ENCODE measurements at places on chromosomes 7 and 10. TPM values are rescaled to one million over a fixed set of nuclear protein-coding genes. Genes with fewer than 3 reads are reported as not detected.

Gene TMEM130
- 7.8 TPM for total RNA-seq

Gene WDR86
- total RNA-seq = 70.5 TPM

GRCh38 chr7:6615723-6616555 lies 529 bp downstream of the ZNF853 start:
- H3K4me3 ChIP-seq = no peak overlapping the region
- peaks cover 5% of the 10 kb centered on the region for H3K36me3 ChIP-seq
- peaks cover 7% of the 10 kb centered on the region for H3K27me3 ChIP-seq

DNA sequence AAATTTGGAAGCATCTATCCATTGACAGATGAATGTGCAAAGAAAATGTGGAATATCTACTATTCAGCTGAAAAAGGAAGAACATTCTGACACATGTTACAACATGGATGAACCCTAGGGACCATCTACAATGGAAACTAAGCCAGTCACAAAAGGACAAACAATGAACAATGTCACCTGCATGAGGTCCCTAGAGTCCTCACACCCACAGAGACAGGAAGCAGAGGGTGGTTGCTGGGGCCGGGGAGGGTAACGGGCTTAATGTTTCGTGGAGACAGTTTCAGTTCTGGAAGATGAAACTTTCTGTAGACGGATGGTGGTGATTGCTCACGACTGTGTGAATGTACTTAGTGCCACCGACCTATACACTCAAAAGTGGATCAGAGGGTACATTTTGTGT lies 282.9 kb downstream of the ADARB2 start:
- no peak overlapping the region for H3K27ac ChIP-seq
- peaks cover 20% of the 10 kb centered on the region for H3K36me3 ChIP-seq
- no peak for DNase-seq
- H3K4me1 ChIP-seq = peaks cover 14% of the 10 kb centered on the region

- DNase-seq = peak; percentile 86
- H3K27me3 ChIP-seq = peaks cover 5% of the 10 kb centered on the region
- no peak overlapping the region for H3K27ac ChIP-seq
Measured at GRCh38 chr10:114876602-114877300, 55.2 kb downstream of the FHIP2A start.

Gene A1CF
- not detected for total RNA-seq

Gene HMX2
- not detected for total RNA-seq

Gene LRRC72
- total RNA-seq = not detected

DNA sequence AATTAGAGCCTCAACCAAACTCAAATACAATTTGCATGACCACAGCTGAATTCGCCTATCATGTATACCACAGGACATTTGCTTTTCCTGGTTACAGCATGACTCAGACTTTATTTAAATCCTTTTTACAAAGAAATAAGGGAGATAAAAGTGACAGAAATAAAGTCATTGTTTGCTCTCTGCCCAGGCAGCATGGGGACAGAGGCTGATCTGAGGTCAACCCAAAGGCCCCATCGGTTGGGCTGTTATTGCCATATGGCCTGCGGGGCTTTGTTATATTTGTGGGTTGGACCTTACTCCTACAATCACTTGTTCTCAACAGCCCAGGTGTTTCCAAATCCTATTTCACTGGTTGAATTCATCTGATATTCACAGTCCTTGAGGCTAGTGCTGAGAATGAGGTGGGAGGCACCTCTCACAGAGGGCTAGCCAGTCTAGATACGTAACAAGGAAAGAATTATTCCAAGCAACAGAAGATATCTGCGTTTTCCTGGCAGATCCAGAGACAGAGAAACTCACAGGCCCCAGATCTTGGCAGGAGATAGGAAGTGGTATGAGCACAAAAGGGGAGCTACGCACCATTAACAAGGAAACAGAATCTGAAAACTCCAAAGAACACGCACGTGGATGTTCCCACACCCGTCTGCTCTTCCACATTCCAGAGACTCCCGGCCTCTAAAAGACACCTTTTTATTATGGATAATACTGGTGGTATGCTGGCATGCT lies 117.3 kb downstream of the HIPK2 start:
- no peaks in the 10 kb centered on the region for H3K36me3 ChIP-seq
- H3K27me3 ChIP-seq = peaks cover 6% of the 10 kb centered on the region
- DNase-seq = no peak
- no peak overlapping the region for H3K27ac ChIP-seq
- H3K4me1 ChIP-seq = peaks cover 20% of the 10 kb centered on the region

DNA sequence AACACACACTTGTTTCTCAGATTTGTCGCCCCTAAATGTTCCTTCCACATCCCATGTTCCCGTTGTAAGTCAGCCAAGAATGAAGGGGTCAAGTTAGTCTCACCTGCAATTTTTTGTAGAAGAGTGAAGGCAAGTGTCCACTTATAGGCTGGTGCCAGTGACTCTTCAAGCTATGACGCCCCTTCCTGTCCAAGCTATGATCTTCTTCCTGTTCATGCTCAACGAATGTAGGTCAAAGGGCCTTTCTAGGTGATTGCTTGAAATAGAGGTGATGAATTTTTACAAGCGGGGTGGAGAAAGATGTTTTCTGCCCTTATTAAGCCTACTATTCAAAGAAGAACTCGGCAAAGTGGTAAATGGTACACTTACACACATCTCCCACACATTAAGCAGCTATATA lies 41.0 kb downstream of the CDK1 start:
- H3K27me3 ChIP-seq = no peaks in the 10 kb centered on the region
- no peaks in the 10 kb centered on the region for H3K36me3 ChIP-seq
- H3K4me1 ChIP-seq = no peaks in the 10 kb centered on the region

Gene LYZL2
- total RNA-seq = not detected

Gene BTBD16
- total RNA-seq = 0.98 TPM

Gene SPDYE9
- 0.25 TPM for total RNA-seq

DNA sequence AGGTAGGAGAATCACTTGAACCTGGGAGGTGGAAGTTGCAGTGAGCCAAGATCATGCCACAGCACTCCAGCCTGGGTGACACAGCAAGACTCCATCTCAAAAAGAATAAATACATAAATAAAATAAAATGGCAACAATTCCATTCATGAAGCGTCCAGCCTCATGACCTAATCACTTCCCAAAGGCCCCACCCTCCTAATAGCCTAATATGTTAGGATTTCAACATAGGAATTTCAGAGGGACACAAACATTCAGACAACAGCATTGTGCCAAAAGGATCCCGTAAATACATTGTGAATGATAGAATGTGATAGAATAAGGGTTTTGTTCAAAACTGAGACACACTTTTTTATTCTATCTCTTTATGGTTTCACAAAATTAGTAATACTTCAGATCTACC lies 90.3 kb downstream of the FAM107B start:
- no peak overlapping the region for H3K27ac ChIP-seq
- no peaks in the 10 kb centered on the region for H3K4me1 ChIP-seq
- no peak overlapping the region for H3K4me3 ChIP-seq
- DNase-seq = no peak

GRCh38 chr10:734481-734880 lies 45.0 kb upstream of the DIP2C start:
- no peak overlapping the region for H3K27ac ChIP-seq
- H3K36me3 ChIP-seq = peaks cover 13% of the 10 kb centered on the region
- H3K4me3 ChIP-seq = no peak overlapping the region
- H3K4me1 ChIP-seq = no peaks in the 10 kb centered on the region

Gene LIPK
- total RNA-seq = not detected

Measured in glutamatergic neuron (in vitro differentiated cells).